ENCODE measurements at places on chromosomes 3 and 15. TPM values are rescaled to one million over a fixed set of nuclear protein-coding genes. Genes with fewer than 3 reads are reported as not detected.

GRCh38 chr3:102980355-102980696 lies 545.5 kb downstream of the ZPLD1 start:
- DNase-seq, result no peak

- DNase-seq, result no peak
Measured at GRCh38 chr15:84604826-84605553, 4.2 kb downstream of the ZSCAN2 start.

GRCh38 chr3:83224101-83224868 lies 1462.8 kb upstream of the GBE1 start:
- DNase-seq, result peak; percentile 92

Gene HAPLN3
- total RNA-seq, result 40.4 TPM

DNA sequence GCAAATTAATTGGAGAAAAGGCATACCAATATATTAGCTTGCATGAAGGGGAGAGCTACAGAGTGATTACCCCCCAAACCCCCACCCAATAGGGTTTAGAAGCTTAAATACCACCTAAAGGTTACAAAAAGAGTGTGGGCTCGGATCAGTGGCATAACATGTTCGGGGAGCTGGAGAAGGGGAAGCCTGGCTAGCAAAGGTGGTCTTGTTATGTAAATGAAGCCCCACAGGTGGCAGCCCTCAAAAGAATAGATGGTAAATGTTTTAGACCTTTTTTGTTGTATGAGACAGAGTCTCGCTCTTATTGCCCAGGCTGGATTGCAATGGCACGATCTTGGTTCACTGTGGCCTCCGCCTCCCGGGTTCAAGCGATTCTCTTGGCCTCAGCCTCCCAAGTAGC lies 10.9 kb upstream of the PXK start:
- no peak for DNase-seq

DNA sequence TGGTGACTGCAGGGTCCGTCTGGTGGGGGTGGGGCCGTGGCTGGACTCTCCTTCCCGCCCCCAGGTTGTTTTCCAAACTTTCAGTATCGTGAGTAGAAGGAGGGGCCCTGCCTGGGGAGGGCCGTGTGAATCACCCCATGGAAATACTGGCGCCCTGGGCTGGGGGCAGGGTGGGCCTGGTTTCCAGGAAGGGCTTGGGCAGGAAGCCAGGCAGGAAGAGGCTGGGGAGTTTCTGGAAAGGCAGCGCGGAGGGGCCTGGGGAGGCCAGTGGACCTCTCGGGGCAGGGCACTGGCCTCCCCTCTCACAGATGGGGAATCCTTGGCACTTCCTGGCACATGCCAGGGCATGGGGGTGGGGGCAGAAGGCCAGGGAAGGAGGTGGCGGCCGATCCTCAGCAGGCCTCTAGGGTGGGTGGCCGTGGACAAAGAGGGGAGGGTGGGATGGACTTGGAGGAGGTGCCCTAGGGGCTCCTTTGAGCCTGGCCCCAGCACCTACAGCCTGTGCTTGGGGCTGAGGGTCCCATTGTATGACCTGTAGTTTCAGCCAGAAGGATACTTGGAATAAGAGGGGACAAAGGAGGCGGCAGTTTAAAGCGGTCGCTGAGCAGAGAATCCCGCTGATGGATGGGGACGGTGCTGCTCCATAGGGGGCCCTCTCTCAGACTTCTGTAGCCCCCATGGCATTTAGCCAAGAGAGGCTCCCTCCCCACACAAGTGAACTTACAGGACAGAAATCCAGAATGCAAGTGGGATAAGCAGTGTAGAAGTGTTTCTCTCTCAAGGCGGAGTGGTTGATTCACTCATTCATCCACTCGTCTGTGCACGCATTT lies 56.5 kb upstream of the GATA2 start:
- DNase-seq, result peak; percentile 96

Gene SYNPR
- total RNA-seq, result not detected
